ENCODE measurements at places on chromosomes 11 and 22. TPM values are rescaled to one million over a fixed set of nuclear protein-coding genes. Genes with fewer than 3 reads are reported as not detected.
A peak's percentile ranks its signal among the peaks of the same experiment; 100 is the strongest.

The KRTAP5-9 gene
- not detected for total RNA-seq

DNA sequence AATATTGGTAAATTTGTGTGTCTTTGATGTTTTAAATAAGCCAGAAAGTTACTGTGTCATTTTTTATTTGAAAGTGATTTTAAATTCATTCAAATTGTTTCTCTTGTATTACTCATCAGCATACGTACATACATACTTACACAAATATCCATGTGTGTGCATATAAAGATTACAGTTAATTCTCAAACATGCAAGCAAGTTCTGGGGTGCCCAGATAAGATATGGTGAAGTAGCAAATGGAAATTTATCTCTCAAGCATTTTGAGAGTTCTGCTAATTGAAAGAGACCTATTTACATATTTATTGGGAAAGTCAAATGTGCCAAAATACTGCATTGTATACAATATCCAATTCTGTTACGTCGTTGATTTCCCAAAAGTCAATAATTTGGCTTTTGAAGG lies 1024.0 kb upstream of the CNTN5 start:
- no peak for DNase-seq

GRCh38 chr11:134047586-134047999 lies 21.3 kb upstream of the JAM3 start:
- peak; percentile 83 for DNase-seq

DNA sequence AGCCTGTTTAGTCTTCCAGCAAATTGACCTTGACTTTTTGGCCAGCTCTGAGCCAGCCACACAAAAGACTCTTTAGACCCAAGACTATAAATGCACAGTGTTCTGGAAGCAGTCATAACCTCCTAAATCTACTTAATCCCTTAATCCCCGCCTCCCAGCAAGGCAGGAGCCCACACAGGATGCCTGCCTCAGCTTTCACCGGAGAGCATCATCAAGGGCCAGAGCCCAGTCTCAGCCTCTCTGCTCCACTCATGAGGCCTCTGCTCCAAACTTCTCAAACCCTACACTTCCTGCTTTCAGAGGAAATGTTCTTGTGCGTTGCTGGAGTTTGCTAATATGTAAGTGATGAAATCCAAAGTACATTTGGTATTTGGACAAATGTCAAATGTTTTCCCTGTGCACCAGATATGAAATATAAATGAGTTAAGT lies 57.9 kb upstream of the FSHB start:
- no peak for DNase-seq

The GAL gene
- total RNA-seq = not detected
